ENCODE measurements at places on chromosomes 16 and 17.

- no peak for DNase-seq
- H3K27ac ChIP-seq = no peak overlapping the region
- no peaks in the 10 kb centered on the region for H3K27me3 ChIP-seq
Measured at GRCh38 chr16:16042076-16042475, 92.7 kb downstream of the ABCC1 start.

- no peaks in the 10 kb centered on the region for H3K36me3 ChIP-seq
- no peak overlapping the region for H3K27ac ChIP-seq
- peaks cover 2% of the 10 kb centered on the region for H3K27me3 ChIP-seq
- H3K4me1 ChIP-seq = peaks cover 1% of the 10 kb centered on the region
Measured at GRCh38 chr17:74408262-74408661, 23.6 kb upstream of the GPRC5C start.

GRCh38 chr17:11899537-11899942 is 97.7 kb downstream of the ZNF18 start:
- no peaks in the 10 kb centered on the region for H3K4me1 ChIP-seq
- H3K27me3 ChIP-seq = no peaks in the 10 kb centered on the region
- no peaks in the 10 kb centered on the region for H3K36me3 ChIP-seq
- DNase-seq = no peak

- peaks cover 18% of the 10 kb centered on the region for H3K4me1 ChIP-seq
- no peak overlapping the region for H3K4me3 ChIP-seq
- DNase-seq = no peak
- H3K36me3 ChIP-seq = peaks cover 14% of the 10 kb centered on the region
Measured at GRCh38 chr16:67764158-67764667, 42.1 kb downstream of the RANBP10 start.

DNA sequence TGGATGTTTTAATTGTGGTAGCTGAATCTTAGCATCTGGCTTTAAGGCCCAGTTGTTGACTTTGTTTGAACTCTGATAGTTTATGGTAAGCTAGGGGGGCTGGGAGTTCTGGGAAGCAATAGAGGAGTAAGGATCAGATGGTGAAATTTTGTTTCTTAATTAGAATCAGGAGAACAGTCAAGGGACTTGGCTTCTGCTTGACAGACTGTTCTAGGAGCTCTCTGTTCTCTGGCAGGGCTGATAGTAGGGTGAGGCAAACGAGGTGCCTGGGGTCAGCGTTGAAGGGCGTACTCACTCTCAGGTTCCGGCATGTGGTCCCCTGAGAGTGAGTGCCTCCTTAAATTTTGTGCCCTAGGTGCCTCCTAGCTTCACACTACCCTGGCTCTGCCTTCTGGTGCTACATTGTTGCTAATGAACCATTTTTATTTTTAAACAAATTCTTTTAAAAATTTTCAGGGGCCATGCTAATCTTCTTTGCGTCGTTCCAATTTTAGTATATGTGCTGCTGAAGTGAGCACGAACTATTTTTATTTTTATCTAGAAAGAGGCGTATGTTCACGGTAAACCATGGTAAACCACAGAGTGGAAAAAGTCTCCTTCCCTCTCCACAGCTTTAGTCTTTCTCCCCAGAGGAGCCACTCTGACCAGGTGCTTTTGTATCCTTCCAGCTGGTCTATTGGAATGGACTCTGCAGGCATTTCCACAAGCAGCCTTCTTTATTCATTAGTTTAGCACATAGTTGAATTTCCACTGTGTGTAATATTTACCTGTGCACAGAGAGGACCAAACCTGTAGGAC is 19.7 kb downstream of the SLC7A6 start:
- peak overlapping the region; percentile 72 for H3K4me3 ChIP-seq
- no peaks in the 10 kb centered on the region for H3K27me3 ChIP-seq
- peak overlapping the region; percentile 83 for H3K27ac ChIP-seq
- H3K36me3 ChIP-seq = peaks cover 72% of the 10 kb centered on the region

- peaks cover 43% of the 10 kb centered on the region for H3K4me1 ChIP-seq
- H3K36me3 ChIP-seq = peaks cover 23% of the 10 kb centered on the region
- DNase-seq = no peak
- no peaks in the 10 kb centered on the region for H3K27me3 ChIP-seq
- peak overlapping the region; percentile 76 for H3K27ac ChIP-seq
Measured at GRCh38 chr16:2152695-2153506, 2.7 kb upstream of the TRAF7 start.

GRCh38 chr16:84029297-84030047 is 13.1 kb downstream of the SLC38A8 start:
- peaks cover 14% of the 10 kb centered on the region for H3K27me3 ChIP-seq
- DNase-seq = no peak
- H3K4me1 ChIP-seq = peaks cover 8% of the 10 kb centered on the region
- no peak overlapping the region for H3K4me3 ChIP-seq

DNA sequence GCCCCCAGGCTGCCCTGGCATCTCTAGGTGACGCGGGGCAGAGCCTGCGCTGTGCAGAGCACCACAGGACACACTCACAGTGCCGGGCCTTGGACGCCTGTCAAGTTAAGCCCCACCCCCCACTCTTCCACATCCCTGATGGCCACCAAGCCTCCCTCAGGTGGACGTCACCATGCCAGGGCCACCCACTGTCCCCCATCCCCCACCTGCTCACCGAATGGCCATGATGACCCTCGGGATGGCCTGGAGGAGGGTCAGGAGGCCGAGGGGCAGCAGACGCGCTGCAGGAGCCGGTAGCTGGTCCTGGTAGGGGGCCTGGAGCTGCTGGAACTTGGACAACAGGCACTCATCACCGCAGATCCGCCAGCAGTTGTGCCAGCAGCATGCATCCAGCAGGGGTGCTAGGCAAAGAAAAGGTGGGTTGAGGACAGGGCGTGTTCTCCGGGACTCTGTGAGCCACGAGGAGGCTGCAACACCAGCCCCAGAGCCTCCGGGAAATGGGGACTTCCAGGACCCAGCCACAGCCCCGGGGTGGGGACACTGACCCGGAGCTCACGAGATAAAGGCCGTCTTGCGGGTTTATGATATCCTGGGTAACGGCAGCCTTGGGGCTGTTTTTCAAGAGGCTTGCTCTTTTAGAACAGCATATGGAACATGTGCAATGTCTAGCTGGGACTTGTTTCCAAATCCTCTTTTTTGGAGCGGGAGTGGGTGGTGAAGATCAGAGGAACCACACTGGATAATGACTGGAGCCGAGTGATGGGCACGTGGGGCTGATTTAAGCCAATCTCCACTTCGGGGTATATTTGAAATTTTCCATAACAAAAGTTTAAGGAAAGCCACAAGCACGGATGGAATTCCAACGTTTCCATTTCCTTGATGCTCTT is 11.4 kb downstream of the C16orf95 start:
- H3K27ac ChIP-seq = no peak overlapping the region
- H3K27me3 ChIP-seq = no peaks in the 10 kb centered on the region
- H3K4me1 ChIP-seq = peaks cover 32% of the 10 kb centered on the region
- H3K36me3 ChIP-seq = peaks cover 16% of the 10 kb centered on the region
- H3K4me3 ChIP-seq = no peak overlapping the region

- H3K4me1 ChIP-seq = peaks cover 6% of the 10 kb centered on the region
- no peak within 1 kb of the TSS for H3K27ac ChIP-seq
- H3K4me3 ChIP-seq = peak within 1 kb of the TSS; percentile 60
Measured at GRCh38 chr16:89828199-89828869, at the start of gene SPIRE2. Gene SPIRE2 (plus strand): TSS chr16:89828475. CDS start chr16:89828551, 76 bp downstream.

- peak within 1 kb of the TSS; percentile 5 for H3K27ac ChIP-seq
- peaks cover 29% of the 10 kb centered on the region for H3K4me1 ChIP-seq
- H3K4me3 ChIP-seq = peak within 1 kb of the TSS; percentile 52
Measured at GRCh38 chr16:2963723-2964474, at the start of gene KREMEN2. Gene KREMEN2 (plus strand): TSS chr16:2964275. CDS start chr16:2964521, 246 bp downstream.

DNA sequence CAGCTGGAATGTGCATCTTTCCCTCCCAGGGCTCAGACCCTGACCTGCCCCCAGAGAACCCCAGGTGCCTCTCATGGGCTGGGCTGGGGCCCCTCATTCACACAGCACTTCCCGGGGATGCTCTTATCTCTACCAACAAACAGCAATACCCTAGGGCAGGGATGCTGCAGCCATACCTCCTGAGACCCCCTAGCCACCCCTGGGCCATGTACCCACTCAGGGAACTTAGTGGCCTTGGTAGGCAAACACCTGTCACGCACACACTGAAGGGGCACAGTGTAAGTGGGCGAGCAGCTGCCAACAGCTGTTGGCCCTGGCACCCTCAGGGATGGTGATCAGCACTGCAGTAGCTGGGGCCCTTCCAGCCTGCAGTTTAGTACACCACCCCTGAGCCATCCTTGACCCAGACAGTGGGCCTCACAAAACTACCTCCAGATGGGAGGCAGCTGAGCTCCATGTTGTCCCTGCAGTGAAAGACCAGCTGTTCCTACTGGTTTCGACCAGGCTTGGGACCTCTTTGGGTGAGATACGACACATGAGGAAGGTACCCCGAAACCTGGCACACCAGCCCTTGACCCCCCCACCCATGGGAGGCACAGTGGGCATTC is 1723.6 kb downstream of the TP53TG3F start:
- H3K36me3 ChIP-seq = no peaks in the 10 kb centered on the region
- H3K4me3 ChIP-seq = no peak overlapping the region
- no peaks in the 10 kb centered on the region for H3K27me3 ChIP-seq
- H3K4me1 ChIP-seq = no peaks in the 10 kb centered on the region
- no peak overlapping the region for H3K27ac ChIP-seq

- peaks cover 18% of the 10 kb centered on the region for H3K36me3 ChIP-seq
- DNase-seq = no peak
- H3K27ac ChIP-seq = peak overlapping the region; percentile 86
- peaks cover 61% of the 10 kb centered on the region for H3K4me1 ChIP-seq
Measured at GRCh38 chr17:67469208-67469980, 92.3 kb downstream of the PITPNC1 start.

GRCh38 chr17:2563061-2563460 is 30.4 kb upstream of the PAFAH1B1 start:
- no peak overlapping the region for H3K4me3 ChIP-seq
- H3K4me1 ChIP-seq = peaks cover 5% of the 10 kb centered on the region
- DNase-seq = no peak
- no peaks in the 10 kb centered on the region for H3K36me3 ChIP-seq
- no peak overlapping the region for H3K27ac ChIP-seq

DNA sequence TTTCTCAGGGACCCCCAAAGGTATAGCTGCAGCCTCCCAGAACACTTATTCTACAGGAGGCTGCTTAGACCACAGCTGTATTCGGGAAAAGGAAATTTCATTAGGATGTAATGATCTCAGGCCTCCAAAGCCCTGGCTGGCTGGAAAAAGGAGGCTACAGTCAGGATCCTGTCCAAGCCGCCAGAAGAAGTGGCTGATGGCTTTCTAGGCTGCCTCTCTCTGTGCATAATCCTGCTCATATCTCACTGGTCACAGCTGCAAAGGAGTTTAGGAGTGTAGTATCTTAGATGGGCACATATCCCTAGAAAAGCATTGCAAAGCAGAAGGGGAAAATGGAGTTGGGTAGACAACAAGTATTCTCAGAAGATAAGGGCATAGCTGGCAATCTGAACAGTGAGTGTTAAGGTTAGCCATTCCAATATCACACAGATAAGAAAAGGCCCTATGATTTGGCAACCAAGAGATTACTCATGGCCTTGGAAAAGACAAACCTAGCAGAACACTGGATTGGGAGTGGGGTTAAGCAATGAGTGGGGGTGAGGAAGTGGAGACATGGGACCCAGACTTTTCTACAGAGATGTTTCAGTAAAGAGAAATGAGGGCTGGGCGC is 26.0 kb upstream of the PRKCA start:
- no peak for DNase-seq
- peaks cover 1% of the 10 kb centered on the region for H3K4me1 ChIP-seq
- no peak overlapping the region for H3K27ac ChIP-seq
- no peak overlapping the region for H3K4me3 ChIP-seq
- no peaks in the 10 kb centered on the region for H3K36me3 ChIP-seq

DNA sequence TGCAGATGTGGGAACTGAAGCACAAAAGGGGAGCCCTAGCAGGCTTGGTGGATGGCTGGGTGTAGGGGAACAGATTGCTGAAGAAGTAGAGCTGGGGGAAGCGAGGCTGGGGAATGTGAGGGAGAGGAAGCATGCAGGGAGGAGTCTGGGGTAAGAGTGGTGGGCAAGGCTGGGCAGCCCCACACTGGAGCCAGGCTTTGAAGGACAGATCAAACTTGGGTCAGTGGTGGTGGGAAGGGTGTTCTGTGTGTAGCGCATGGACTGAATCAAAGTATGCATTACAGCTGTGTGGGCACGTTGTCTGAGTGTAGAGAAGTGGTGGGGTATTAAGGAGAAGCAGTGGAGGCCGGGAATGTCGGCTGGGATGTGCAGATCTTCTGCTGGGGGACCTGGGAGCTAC is 116.0 kb downstream of the CYLD start:
- no peak overlapping the region for H3K27ac ChIP-seq
- DNase-seq = no peak
- H3K4me1 ChIP-seq = no peaks in the 10 kb centered on the region
- H3K27me3 ChIP-seq = peaks cover 5% of the 10 kb centered on the region
- no peaks in the 10 kb centered on the region for H3K36me3 ChIP-seq

- H3K27ac ChIP-seq = no peak overlapping the region
- peaks cover 16% of the 10 kb centered on the region for H3K36me3 ChIP-seq
- no peak for DNase-seq
- no peak overlapping the region for H3K4me3 ChIP-seq
- no peaks in the 10 kb centered on the region for H3K27me3 ChIP-seq
Measured at GRCh38 chr17:29444589-29444988, 54.4 kb downstream of the TAOK1 start.

- H3K4me1 ChIP-seq = peaks cover 11% of the 10 kb centered on the region
- peaks cover 6% of the 10 kb centered on the region for H3K36me3 ChIP-seq
- no peak overlapping the region for H3K27ac ChIP-seq
Measured at GRCh38 chr17:82963104-82963950, 116.1 kb upstream of the METRNL start.

- H3K27me3 ChIP-seq = no peaks in the 10 kb centered on the region
- peaks cover 17% of the 10 kb centered on the region for H3K4me1 ChIP-seq
- no peak overlapping the region for H3K27ac ChIP-seq
- no peak for DNase-seq
- no peaks in the 10 kb centered on the region for H3K36me3 ChIP-seq
- no peak overlapping the region for H3K4me3 ChIP-seq
Measured at GRCh38 chr17:51362811-51363585, 102.7 kb downstream of the UTP18 start.

DNA sequence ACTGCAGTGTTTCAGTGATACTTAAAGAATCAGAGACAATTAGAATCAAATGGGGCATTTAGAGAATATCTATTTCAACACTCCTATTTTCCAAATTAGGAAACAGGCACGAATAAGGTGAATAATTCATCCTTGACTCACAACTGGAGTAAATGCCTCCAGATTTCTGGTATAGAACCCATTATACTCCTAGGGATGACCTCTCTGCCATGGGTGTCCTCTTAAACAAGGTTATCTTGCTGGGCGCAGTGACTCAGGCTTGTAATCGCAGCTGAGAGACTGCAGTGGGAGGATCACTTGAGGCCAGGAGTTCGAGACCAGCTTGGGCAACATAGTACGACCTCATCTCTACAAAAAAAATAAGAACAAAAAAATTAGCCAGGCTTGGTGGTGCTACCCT is 139.8 kb upstream of the ELAC2 start:
- DNase-seq = no peak
- no peaks in the 10 kb centered on the region for H3K36me3 ChIP-seq
- no peaks in the 10 kb centered on the region for H3K4me1 ChIP-seq
- H3K27me3 ChIP-seq = no peaks in the 10 kb centered on the region

- H3K36me3 ChIP-seq = no peaks in the 10 kb centered on the region
- H3K27me3 ChIP-seq = peaks cover 4% of the 10 kb centered on the region
- H3K4me3 ChIP-seq = no peak overlapping the region
- no peak for DNase-seq
Measured at GRCh38 chr16:77850636-77851333, 62.4 kb downstream of the VAT1L start.
